Umbilical cord (tissue), 2 donors: ENCODE measurements at places on chromosomes 7 and 10. TPM values are rescaled to one million over a fixed set of nuclear protein-coding genes. Genes with fewer than 3 reads are reported as not detected.

Gene CRHR2
- total RNA-seq = 0.72 TPM

Gene AGAP9
- 1.4 TPM for total RNA-seq

Gene FAM25C
- total RNA-seq = not detected

Gene TFPI2
- total RNA-seq = 27.7 TPM

Gene ZNF789
- total RNA-seq = 8.9 TPM

Gene KBTBD2
- 74.6 TPM for total RNA-seq

Gene MRPL32
- total RNA-seq = 33.9 TPM

Gene SORBS1
- 426 TPM for total RNA-seq

Gene SLC13A1
- total RNA-seq = 0.48 TPM

Gene TMED4
- 84.7 TPM for total RNA-seq

Gene ZNF273
- 15.4 TPM for total RNA-seq

Gene GPC2
- total RNA-seq = 0.72 TPM

DNA sequence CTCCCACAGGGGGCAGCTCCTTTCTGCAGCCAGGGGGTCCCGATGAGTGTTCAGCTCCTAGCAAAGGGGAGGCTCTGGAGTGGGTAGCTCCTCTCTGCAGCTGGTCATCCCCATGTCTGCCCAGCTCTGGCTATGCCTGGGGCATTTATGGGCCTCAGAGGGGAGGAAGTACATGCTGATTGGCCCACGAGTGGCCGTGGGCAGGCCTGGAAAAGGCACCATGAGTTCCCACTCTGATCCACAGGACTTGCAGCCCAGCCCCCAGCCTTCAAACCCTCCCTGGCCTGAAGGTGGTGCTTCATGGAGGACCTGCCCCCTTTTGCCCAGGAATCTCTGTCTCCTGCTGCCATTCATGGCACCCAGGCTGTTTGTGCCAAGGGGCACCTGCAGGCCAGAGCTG lies 268.8 kb downstream of the DNAJB6 start:
- no peak for DNase-seq

DNA sequence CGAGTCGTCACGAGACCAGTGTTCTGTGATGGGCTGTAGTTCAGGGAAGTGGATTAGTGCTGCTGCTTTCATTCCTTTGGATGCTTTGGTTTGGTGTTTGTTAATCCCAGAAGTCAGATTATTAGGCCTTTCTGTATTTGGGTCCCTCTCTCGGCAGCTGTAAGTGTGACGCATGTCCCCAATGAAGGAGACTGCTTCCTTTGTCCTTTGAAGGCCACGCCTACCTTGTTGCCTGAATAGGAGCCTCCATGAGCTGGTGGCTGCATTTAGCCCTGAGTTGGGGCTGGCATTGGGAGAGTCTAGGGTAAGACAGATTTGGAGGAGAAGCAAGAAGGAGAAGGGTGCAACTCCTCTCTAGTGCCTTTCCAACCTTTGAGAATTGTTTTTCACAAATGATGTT lies 34.5 kb downstream of the DOCK1 start:
- no peak for DNase-seq

GRCh38 chr10:69366738-69367137 lies 50.0 kb downstream of the TACR2 start:
- no peak for DNase-seq

DNA sequence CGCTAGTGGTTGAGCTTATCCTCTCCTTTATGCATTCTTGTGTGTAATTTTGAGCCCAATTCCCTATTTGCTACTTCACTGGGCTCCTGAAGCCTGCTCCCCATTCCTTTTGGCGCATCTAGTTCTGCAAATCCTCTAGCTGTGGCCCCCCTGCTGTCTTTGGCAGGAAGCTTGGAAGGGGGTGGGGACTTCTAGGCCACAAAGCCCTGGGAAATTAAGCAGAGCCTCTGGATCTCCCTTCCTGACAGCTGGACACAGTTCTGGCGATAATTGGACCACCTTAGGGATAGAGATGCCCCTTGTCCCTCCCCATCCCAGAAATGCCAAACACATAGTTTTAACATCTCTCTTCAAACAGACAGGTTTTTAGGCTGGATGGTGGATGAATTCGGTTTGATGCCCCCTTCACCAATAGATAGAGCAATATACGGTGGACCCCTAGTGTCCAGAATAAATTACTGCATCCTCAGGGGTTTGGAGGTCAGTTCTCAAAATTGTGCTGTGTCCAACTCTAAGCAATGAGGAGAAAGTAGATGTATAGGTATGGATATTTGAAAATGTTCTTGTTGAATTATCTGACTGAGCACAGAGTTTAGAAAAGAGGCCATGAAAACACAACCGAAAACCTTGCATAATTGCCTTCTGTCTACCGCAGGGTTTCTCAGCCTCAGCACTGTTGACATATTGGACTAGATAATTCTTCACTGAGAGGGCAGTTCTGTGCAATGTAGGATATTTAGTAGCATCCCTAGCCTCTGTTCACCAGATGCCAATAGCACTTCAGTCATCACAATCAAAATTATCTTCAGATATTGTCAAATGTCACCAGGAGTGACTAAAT lies 75.5 kb downstream of the PAPSS2 start:
- DNase-seq = peak; percentile 65

GRCh38 chr10:80410122-80410521 lies 1.8 kb downstream of the PRXL2A start:
- DNase-seq = no peak

DNA sequence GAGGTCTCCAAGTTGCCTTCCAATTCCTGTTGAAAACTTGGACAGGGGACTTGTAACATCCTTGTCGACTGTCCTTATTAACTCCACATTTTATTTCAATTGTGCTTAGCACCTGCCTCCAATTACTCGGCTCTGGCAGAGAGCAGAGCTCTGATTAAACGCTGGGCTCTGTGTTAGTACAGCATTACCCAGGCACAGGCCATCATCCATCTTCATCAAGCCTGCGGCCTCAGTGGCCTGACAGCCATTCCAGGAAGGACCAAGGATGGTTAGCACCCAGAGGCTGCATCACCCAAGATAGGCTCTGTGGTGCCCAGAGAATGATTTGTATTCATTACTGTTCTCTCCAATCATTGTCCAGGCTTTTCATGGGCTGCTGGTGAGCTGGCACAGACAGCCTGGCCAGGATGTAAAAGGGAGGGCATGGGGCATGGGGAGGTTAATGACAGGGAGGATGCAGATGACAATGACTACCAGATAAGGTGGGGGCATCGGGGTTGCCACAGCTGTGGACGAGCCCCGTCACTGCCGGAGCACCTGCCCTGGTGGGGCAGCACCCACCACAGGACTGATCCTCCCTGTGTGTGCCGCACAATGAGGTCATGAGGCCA lies 123.3 kb downstream of the PTPN20 start:
- no peak for DNase-seq

- DNase-seq = peak; percentile 85
Observed at GRCh38 chr10:113520690-113521474, 32.0 kb upstream of the HABP2 start.

- no peak for DNase-seq
Observed at GRCh38 chr10:61613665-61614064, 49.1 kb upstream of the CABCOCO1 start.

DNA sequence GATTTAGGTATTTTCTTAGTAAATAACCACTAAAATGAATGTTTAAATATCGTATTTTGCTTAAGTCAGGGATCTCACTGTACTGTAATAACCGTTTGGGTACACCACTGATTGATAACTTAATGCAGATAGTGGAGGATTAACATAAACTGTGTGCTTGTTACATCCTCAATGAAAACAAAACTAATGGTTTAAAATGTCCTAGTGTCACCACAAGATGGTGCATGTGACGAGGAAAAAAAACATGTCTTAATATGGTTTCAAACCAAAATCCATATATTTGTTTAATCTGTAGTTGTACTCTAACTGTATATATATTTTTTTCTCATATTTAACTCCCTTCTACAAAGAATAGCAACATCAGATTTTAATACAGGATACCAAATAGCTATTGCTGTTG lies 19.2 kb downstream of the ARMC10 start:
- DNase-seq = no peak

DNA sequence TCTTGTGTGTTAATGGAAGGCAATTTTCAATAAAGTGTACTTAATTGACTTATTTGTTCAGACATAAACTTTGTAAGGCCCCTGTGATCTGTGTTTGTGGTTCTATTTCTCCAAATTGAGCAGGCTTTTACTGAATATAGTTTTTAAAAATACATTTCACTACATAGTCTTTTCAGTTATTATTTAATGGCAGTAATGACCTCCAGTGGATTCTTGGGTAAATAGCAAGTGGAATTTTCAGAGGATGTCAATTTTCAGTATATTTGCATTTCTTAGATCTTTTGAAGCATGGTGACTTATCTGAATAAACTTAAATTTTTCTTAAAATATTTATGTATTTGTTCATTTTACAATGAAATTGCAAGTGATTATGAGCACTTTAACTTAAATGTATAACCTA lies 203.1 kb upstream of the PCLO start:
- DNase-seq = peak; percentile 6

DNA sequence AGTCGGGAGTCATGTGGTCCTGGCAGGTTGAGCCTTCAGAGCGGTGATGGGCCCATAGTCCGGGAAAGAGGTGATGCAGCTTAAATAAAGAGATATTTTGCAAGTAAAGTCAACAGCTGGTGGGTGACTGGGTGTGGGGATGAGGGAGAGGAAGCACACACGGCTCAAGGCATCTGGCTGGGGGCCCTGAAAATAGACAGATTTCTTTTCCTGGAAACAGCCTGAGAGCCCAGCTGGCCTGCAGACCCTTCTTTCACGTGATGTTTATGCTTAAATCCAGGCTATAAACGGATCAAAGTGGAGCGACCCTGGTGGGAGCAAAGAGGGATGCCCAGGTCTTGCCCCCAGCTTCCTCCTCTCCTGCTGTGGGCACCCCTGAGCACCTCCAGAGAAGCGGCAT lies 149.1 kb downstream of the TEX36 start:
- DNase-seq = no peak

DNA sequence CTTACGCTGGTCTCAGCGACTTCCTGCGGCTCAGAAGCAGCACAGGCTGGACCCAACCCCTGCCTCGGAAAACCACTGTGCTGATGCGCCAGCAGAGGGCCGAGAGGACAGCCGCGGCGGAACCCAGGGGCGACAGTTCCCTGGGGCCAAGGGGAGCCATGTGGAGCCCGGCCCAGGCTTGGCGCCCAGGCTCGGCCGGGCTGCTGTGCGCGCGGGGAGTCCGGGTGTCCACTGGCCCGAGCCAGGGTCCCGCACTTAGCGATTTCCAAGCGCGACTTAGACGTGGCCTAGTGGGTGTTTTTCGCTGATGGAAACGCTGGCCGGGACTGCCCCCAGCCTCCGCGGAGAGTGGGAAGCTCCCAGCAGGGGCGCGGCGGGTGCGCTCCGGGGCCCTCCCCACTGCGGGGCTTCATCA lies 18.6 kb upstream of the ZNF32 start:
- DNase-seq = peak; percentile 38

GRCh38 chr10:113108194-113108835 lies 158.3 kb downstream of the TCF7L2 start:
- no peak for DNase-seq

DNA sequence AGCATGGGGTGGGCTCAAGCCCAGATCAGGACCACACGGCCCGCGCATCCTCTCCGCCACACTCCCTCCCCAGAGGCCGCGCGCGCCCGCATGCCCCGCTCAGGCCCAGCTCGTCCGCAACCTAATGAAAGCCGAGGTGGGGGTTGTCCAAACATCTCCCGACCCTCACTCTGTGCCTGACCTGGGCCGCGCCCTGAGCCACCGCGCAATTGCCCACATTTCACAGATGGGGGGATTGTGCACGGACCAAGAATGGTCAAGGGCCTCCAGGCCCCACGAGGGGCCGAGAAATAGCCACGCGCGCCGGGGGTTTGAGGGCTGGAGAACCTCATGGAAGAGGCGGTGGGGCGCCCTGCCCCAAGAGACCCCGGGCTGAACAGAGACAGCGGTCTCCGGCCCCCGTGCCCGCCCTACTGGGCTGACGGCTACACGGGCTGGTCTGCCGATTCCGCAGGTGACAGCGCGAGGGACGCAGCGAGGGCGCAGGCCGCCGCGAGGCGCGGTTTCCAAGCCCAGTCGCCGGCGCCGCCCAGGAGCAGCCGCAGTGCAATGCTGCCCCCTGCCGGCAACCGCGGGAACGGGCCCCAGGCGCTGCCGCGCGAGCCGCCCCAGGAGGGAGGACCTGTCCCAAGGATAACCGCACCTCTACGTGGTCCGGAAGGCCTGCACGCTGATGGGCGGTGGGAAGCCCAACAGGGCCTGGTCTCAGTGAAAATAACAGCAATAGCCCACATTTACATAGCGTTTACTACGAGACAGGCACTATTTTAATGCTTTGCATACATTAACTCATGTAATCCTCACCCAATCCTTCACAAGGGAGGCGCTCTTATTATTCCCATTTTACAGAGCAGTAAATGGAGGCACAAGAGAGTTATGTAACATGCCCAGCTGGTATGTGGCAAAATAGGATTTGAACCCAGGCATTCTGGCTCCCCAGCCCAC lies 10.5 kb upstream of the GRID1 start:
- DNase-seq = peak; percentile 40

DNA sequence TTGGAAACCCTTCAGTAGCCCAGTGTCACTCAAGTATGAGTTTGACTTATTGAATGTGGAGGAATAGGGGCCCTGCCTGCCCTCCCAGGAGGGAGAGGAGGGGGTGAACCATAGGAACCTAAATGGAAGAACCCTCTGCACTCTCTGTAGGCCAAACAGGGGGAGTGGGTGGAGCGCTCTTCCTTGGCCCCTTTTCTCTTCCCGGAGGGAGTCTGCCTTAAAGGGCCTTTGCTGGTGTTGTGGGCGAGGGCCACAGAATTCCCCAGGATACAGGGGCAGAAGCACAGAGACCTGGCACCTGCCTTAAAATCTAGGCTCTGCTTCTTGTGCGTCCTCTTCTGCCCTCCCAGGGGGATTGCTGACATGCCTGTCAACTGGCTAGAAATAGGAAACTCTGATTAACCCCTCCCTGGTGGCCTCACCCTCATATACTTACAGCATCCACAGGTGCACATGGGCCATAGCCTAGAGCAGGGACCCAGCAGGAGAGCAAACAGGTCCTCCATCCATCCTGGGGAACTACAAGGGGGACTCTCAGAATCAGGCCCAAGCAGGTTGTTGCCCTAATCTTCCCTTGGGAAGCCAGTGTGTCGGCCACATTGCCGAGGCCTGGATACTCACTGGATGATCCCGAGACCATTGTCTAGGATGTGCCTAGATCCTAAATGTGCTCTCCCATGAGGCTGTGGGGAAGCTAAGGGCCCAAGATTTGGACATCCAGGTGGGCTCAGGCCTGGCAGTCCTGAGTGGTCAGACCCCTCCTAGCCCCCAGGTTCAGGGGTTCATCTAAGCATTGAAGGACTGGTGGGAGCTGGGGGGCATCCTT lies 3.4 kb downstream of the TRIM8 start:
- no peak for DNase-seq

DNA sequence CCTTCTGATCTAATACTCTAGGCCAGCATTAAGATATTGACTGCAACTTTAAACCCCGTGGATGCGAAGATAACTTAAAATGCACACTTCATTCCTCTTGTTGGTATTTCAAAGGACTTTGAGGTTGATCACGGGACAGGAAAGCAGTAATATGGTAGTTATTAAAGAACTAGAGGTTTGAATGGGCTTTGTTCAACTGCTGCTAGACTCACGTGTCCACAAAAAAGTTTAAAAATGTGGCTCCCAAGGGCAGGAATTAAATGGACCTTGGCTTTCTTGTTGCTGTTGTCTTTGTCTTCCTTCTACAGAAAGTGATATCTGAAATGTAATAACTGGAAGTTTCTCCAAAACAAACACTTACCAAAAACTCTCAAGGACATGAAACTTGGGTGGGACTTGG lies 186.3 kb downstream of the XPNPEP1 start:
- no peak for DNase-seq

GRCh38 chr7:135971366-135971725 lies 5.8 kb downstream of the MTPN start:
- no peak for DNase-seq
